ENCODE measurements at places on chromosomes 11 and 22. TPM values are rescaled to one million over a fixed set of nuclear protein-coding genes. Genes with fewer than 3 reads are reported as not detected.

Gene GNAZ
- 11.3 TPM for total RNA-seq

Gene KRTAP5-1
- not detected for total RNA-seq

- no peak for DNase-seq
Observed at GRCh38 chr11:65639623-65640482, 2.0 kb downstream of the SIPA1 start.

DNA sequence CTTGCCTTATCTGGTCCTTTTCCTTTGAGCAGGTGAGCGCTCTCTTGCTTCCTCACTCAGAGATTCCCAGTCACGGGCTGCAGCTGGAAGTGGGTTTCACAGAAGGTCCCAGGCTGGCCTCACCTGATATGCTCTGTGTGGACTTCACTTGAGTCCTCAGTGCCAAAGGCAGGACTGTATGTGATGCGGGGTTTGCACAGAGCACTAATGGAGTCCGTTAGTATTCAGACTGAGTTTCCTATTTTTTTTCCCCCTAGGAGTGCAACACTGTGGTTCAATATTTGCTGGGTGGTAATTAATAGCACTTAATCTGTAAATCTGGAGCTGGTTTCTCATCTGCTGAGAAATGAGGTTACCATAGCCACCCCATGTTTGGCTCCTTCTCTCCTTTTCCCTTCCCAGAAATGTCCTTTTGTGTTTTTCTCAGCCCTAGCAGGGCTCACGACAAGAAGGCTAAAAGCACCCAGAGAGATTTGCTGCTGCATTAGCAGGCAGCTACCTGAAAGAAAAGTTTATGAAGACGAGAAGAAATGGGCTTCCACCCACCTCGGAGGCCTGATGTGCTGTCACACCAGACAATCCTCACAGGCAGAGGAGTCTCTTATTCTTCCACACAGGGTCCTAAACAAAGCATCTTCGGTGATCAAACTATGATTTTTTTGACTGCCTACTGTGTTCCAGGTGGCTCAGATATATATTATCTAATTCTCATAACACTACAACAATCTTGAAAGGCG lies 262.1 kb downstream of the KIRREL3 start:
- DNase-seq: no peak

Gene IFITM10
- 4.9 TPM for total RNA-seq

DNA sequence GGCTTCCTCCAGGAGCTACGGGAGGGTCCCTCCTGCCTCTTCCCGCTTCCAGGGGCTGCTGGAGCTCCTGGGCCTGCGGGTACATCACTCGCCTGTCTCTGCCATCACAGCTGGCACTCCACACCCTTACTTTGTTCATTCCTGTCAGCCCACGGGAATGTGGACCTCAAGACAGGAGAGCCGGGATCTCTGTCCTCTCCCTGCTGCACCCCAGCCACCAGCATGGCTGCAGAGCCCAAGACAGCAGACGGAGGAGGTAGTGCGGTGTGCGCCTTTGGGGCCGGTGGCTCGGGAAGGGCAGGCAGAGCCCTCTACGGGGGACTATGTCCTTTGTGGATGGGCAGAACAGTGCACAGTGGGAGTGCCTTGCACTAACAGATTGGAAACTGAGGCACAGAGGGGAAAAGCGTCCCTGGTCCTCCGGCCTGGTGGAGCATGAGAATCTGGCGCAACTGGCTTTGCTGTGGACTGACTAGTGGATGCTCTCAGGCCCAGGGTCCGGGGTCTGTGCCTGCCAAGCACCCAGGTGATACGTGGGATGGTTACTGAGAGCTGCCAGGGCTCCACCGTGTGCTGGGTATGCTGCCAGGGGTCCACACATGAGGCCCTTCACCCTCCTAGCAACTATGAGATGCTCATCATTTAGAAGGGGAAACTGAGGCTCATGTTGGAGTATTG lies 47.3 kb downstream of the IGF2 start:
- DNase-seq: no peak
